ENCODE measurements at places on chromosomes 11 and 22. TPM values are rescaled to one million over a fixed set of nuclear protein-coding genes. Genes with fewer than 3 reads are reported as not detected.

RCOR2 gene
- total RNA-seq: not detected

DEUP1 gene
- total RNA-seq: not detected

ABCC8 gene
- total RNA-seq: 1.9 TPM

ANKK1 gene
- 0.41 TPM for total RNA-seq

P2RY6 gene
- total RNA-seq: 0.76 TPM
